Activated CD8-positive, alpha-beta T cell treated with anti-CD3 and anti-CD28 coated beads for 36 hours (primary cell): ENCODE measurements at places on chromosomes 5 and 9. TPM values are rescaled to one million over a fixed set of nuclear protein-coding genes. Genes with fewer than 3 reads are reported as not detected.

The FAM169A gene
- 11.5 TPM for total RNA-seq

The LRRC19 gene
- total RNA-seq: not detected

The C9orf50 gene
- total RNA-seq: not detected

The TAF11L10 gene
- total RNA-seq: not detected

The KIF24 gene
- 5.9 TPM for total RNA-seq

The OLFML2A gene
- total RNA-seq: not detected

The DNAI1 gene
- not detected for total RNA-seq

The MGAT4B gene
- total RNA-seq: 65.9 TPM

The FABP6 gene
- total RNA-seq: not detected

The ECSCR gene
- total RNA-seq: 0.25 TPM

The GZMA gene
- total RNA-seq: 18.2 TPM

The CEL gene
- total RNA-seq: 2.9 TPM

The BTNL8 gene
- total RNA-seq: not detected

The TYRP1 gene
- total RNA-seq: not detected

The PCDHB2 gene
- not detected for total RNA-seq

The NHP2 gene
- 287 TPM for total RNA-seq

The C1QTNF3 gene
- 1.4 TPM for total RNA-seq

The ANKRD33B gene
- total RNA-seq: 13.6 TPM

The SV2C gene
- total RNA-seq: 0.07 TPM

The ZDHHC11B gene
- 0.59 TPM for total RNA-seq

The FAM78A gene
- total RNA-seq: 39.8 TPM

The PDE6A gene
- not detected for total RNA-seq

The CARTPT gene
- not detected for total RNA-seq

The PCDHB10 gene
- total RNA-seq: not detected

The MELK gene
- total RNA-seq: 49.5 TPM

The ANKDD1B gene
- not detected for total RNA-seq

The KIF4B gene
- total RNA-seq: 0.11 TPM

The NAIP gene
- total RNA-seq: 4.9 TPM

The FBLL1 gene
- total RNA-seq: 0.20 TPM

The BHMT2 gene
- not detected for total RNA-seq

The FBP2 gene
- not detected for total RNA-seq

The FGF18 gene
- total RNA-seq: not detected

The MTX3 gene
- total RNA-seq: 18.1 TPM

The TAF7 gene
- total RNA-seq: 56.2 TPM

The CCDC152 gene
- total RNA-seq: 10.8 TPM

The MLANA gene
- total RNA-seq: not detected

The ORM2 gene
- total RNA-seq: not detected
